ENCODE measurements at places on chromosomes 12 and 14.

GRCh38 chr12:70045514-70045913 lies 197.7 kb upstream of the CNOT2 start:
- no peak for DNase-seq

- no peak for DNase-seq
Measured at GRCh38 chr14:98175436-98175835, 1096.6 kb downstream of the BCL11B start.

- no peak for DNase-seq
Measured at GRCh38 chr12:49868449-49868848, 25.5 kb upstream of the BCDIN3D start.

DNA sequence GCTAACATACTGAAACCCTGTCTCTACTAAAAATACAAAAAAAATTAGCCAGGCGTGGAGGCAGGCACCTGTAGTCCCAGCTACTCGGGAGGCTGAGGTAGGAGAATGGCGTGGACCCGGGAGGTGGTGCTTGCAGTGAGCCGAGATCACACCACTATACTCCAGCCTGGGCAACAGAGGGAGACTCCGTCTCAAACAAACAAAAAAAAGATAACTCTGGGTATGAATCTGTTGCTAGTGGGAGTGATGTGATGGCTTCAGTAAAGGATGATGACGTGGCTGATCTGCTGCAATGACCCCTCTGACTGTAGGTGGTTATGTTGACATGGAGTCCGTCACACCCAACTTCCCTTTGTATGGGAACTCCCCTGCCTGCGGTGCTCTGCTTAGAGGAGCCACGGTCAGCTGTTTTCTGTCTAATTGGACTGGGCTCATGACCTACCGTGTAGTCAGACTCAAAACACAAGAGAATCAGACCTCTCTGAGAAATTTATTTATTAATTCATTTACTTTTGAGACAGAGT lies 59.1 kb upstream of the MED13L start:
- no peak for DNase-seq

- DNase-seq, result no peak
Measured at GRCh38 chr12:49055092-49055491, 5.5 kb downstream of the KMT2D start.

GRCh38 chr14:106666341-106666740 lies 1140.0 kb downstream of the TMEM121 start:
- DNase-seq, result no peak

DNA sequence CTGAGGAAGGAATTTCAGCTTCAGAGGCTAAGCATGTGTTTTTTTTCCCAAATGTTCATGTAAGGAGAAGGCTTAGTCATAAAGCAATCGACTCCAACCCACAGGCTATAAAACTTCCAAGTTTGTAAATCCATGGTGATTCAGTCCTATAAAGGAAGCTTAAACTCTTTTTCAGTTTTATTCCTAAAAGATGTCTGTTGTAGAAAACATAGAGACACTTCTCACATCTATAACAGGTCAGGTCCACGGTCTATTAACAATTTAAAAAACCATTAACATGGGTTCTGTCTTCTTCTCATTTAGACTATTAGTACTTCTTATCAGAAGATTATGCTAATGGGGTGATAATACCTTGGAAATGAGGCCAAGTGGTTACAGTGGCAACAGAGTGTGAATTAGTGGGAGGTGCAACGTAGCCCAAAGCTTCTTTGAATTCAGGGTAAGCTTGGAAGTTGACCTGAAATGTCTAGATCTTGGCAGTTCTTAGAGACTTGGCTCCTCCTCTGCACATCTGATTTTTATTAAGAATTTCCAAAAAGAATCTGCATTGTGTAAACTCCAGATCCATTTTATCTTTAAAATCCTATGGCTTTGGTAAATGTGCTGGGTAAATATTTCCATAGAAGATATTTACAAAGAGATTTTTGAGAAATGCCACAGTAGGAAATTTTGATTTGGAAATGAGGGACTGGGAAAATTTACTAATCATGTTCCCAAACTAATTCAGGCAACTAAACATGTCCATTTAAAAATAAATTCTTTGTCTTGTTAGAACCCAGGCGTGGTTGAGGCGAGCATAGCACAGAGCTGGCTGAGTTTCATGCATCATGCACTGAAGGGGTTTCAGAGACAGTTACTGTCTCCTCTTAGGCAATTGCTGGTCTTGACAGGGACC lies 86.4 kb downstream of the EML1 start:
- peak; percentile 45 for DNase-seq

DNA sequence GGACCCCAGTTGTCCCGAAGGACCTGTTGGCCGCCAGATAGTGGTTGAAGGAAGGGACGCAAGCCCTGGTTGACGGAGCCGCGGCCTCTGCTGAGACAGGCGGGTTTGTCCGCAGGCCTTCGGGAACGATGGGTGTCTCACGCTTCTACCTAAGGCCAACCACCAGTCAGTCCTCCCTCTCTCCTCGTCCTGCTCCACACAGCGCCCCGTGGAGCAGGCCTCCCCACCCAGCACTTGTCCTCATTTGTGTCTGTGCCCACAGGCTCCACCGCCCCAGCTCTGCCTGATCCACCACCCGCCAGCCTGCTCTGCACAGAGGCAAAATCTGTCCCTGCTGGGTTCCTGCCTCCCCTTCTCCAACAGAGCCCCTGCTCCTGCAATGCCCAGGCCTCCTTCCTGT lies 41.0 kb downstream of the RIMBP2 start:
- no peak for DNase-seq

DNA sequence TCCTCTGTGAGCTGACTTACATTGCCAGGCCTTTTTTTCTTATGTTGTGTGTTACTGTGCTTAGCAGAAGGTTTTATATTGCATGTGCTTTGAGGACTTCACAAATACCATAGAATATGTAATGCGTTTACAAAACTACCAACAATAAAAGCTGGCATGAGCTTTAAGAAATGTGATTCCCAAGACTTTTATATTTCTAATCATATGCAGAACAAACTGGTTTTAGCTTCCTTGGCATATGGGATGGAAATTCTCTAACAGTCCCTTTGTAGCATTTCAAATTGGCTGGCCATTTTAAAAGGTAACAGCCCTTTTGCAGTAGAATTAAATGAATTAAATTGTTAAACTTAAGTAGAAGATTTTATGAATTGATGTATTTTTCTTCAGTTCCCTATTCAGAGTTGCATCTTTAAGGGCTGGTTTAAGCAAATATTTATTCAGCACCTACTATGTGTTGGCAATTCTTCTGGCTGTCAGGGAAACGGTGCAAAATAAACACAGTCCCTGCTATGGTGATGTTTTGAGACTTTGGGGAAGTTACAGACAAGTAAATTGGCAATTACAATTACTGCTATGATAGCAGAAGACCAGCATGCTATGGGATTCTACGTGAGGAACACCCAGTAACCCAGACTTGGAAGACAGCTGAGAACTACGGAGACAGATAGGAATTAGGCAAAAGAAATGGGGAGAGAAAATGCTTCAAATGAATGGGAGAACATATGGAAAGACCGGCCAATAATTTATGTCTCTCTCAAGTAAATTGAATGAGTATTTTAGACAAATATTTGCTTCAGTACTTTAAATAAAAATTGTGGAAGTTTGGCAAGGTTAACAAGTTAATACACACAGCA lies 446.4 kb downstream of the EGLN3 start:
- DNase-seq, result no peak

GRCh38 chr12:122216445-122216844 lies 9.4 kb downstream of the DIABLO start:
- DNase-seq, result no peak

DNA sequence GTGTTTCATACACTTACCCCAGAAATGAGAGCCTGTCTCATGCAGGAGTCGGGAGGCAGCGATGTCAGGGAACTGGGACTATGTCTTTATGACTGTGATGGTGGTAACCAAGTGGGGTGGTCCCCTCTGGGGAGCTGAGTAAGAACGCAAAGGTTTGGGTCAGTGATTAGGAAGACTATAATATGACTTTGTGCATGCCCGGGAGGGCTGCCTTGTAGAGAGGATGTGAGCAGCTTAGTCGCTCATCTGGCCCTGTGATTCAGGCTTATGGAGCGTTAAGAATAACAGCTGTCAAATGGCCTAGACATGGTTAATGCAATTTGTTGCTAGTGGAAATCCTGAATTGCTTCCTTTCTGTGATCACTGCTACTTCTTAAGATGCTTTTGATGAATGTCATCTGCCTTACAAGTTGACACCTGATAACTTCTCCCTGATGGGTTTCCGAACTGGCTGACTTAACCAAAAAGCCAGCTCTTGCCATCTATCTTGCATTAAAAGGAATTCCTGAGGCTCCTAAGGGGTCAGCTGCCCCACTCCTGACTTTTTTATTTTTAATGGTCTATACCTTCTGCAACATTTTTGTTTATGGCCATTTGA lies 35.4 kb upstream of the AACS start:
- no peak for DNase-seq

DNA sequence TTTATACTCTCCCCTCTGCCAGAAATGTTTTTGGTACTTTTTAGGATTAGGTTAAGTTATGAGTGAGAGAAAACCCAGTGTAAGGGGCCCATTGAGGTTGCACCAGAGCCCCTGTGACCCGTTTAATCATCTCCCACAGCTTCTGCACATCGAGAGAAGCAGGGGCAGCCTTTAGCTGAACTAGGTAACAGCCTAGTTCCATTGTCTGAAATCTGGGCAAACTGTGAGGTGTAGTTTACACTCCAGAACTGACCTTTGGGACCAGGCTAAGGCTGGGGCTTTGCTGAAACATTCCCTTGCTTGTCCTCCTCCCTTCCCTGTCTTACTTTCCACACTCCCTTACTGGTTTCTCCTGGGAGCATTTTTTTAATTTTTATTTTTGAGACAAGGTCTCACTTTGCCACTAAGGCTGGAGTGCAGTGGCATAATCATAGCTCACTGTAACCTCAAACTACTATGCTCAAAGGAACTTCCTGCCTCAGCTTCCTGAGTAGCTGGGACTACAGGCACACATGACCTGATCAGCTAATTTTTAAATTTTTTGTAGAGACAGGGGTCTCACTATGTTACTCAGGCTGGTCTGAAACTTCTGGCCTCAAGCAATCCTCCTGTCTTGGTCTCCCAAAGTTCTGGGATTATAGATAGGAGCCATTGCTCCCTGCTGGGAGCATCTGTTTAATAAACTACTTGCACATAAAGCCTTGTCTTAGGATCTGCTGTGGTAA lies 25.9 kb upstream of the DHRS2 start:
- no peak for DNase-seq

DNA sequence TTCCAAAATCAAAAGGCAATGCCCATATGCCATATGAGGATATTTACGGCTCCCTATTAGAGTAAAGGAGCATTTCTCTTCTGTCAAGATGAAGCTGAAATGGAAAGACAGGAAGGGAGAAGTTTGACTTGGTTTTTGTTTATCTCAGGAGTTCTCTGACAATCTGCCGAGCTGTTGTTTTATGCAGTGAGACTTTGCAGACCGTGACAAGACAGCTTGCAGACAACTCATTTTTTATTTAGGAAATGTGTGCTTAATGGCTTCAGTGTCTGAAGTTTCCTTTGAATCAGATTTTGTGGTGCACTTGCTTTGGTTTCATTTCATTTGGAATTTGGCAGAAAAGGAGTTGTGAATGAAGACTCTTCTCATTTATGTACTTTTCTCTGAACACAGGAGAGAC lies 145.4 kb downstream of the C12orf50 start:
- no peak for DNase-seq

- DNase-seq, result no peak
Measured at GRCh38 chr12:18158774-18159557, 69.0 kb upstream of the RERGL start.

DNA sequence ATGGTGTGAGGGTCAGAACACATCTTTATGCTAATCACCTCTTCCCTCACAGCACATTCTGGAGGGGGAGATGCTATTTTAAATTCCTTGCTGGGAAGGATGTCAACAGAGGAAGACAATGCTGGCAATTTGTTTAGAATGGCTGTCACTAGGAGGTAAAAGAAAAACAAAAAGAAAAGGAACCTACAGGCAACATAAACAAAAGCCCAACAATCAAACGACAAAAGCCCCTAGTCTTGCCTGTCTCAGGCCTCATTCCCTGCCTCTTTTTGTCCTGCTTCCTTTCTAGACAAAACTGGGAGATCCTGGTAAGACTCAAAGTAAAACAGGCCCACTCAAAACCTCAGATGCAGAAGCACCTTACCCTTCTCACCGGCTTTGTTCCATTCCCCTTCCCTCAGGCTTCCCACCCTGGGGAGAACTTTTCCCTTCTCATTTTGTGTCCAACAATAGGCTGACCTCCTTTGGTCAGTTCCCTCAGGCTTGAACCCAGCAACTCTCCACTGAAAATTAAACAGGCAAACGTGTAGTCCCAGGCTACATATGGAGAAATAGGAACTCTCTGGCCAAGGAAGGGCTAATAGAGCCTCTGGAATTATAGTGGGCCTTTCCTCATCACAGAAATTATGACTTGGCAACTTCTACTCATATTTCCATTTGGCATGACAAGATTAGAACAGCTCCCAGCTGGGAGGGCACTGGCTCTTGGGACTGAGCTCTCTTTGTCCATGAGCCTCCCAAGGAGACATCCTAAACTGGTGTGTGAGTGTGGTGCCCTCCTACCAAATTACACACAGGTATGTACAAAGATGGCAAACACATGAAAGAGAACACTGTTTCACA lies 193.0 kb downstream of the MON2 start:
- no peak for DNase-seq

GRCh38 chr14:60981633-60982455 lies 799 bp downstream of the SLC38A6 start:
- peak; percentile 79 for DNase-seq

DNA sequence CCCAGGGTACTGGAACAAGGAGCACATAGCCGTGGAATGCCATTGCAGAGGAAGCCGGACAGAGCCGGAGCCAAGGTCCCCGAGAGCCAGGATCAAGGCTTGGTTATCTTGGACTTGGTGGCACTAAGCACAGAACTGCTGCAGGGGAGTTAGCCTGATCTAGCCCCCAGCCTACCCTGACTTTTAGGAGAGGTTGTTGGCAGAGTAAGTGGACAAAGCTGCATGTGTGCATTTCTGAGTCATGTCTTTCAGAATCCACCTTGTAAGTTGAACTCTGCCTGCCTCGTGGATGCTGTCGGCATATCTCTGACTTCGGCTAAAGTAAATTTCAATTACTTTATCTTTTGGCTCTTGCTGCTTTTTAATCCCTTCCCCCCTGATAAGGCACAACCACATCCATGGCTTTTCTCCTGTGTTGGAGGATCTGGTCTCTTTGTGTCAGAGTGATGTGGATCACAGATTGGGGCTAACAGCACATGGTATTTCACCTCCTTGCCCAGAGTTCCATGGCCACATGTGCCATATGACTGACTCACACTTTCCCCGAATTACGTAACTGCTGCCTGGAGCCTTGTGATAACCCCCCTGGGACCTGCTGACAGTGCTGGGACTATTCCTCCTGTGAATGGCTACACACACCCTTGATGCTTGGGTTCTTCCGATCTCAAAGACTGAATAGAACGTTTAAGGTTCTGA lies 240.3 kb downstream of the EMP1 start:
- peak; percentile 88 for DNase-seq

- DNase-seq, result peak; percentile 6
Measured at GRCh38 chr12:16385782-16386646, 38.6 kb downstream of the MGST1 start.
